ENCODE measurements at places on chromosomes 12 and 14. TPM values are rescaled to one million over a fixed set of nuclear protein-coding genes. Genes with fewer than 3 reads are reported as not detected.

The C1QL4 gene
- total RNA-seq, result under 0.01 TPM

The KLRG1 gene
- 0.68 TPM for total RNA-seq

The GNB3 gene
- 0.28 TPM for total RNA-seq

The KCNH3 gene
- total RNA-seq, result 0.09 TPM

The P2RX7 gene
- total RNA-seq, result 8.8 TPM

The CGRRF1 gene
- 13.2 TPM for total RNA-seq

The RAPGEF3 gene
- total RNA-seq, result 52.0 TPM

The HPD gene
- not detected for total RNA-seq

The SPRING1 gene
- 44.4 TPM for total RNA-seq

The WASHC3 gene
- 56.0 TPM for total RNA-seq

GRCh38 chr12:117466677-117467362, 105.4 kb upstream of the NOS1 start:
- no peak for DNase-seq

GRCh38 chr14:34347683-34348082, 114.4 kb downstream of the SPTSSA start:
- no peak for DNase-seq

DNA sequence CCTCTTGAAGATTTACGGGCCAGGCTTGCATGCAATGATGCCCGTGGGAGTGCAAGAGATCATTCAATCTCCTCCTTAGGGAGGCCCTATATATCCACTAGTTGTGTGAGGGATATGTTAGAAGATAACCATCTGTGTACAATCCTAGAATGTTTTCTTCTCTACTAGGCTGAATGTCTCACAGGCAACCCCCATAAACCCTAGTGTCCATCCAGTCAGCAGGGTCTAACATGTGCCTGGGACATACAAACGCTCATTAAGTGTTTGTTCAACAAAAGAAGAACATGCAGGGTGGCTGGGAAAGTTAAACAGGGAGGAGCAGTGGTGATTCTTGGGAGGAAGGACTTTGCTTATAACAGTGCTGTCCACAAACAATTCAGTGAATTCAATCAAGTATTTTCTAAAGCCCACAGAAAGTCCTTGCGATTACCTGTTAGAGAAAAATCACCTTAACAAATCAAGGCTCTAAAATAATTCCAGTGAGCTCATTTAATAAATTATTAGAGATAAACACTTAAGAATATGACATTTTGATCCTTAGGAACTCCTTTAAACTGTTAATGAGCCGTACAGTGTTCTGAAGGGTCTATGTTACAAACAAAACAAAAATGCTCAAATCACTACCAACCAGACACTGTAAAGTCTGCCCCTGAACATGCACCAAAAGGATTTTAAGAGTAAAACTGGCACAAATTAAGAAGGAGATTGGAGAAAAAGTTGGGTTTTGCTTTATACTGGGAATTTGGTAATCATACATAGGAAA, 96.6 kb upstream of the FERMT2 start:
- no peak for DNase-seq

- DNase-seq, result peak; percentile 60
Measured at GRCh38 chr12:5200278-5201087, 156.8 kb downstream of the KCNA5 start.

DNA sequence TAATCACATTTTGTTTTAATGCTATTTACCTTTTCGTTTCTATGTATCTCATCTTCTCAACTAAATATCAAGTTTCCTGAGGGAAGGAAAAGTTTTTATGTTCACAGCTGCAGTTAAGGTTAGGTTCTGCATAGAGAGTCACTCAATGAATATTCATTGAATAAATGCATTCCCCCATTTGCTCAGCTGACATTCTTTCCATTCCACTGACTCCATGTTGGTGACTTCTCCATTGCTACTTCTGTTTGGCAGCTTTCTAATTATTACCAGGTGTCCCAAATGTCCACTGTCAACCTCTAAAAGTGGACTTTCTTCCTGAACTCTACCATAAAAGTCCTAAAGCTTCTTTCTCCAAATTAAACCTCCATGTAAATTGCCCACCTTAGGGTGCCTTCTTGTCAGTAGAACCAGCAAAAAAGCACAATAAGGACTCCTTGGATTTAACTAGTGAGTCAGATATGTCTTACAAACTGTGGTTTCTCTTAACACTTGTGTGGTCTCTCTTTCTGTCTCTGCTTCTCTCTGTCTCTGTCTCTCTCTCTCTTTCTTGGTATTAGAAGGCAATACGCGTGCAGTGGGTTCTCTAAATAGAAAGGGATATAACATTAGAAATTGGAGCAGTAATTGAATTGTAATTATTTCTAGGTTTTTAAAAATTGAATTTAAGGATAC, 85.9 kb downstream of the TMEM117 start:
- no peak for DNase-seq

DNA sequence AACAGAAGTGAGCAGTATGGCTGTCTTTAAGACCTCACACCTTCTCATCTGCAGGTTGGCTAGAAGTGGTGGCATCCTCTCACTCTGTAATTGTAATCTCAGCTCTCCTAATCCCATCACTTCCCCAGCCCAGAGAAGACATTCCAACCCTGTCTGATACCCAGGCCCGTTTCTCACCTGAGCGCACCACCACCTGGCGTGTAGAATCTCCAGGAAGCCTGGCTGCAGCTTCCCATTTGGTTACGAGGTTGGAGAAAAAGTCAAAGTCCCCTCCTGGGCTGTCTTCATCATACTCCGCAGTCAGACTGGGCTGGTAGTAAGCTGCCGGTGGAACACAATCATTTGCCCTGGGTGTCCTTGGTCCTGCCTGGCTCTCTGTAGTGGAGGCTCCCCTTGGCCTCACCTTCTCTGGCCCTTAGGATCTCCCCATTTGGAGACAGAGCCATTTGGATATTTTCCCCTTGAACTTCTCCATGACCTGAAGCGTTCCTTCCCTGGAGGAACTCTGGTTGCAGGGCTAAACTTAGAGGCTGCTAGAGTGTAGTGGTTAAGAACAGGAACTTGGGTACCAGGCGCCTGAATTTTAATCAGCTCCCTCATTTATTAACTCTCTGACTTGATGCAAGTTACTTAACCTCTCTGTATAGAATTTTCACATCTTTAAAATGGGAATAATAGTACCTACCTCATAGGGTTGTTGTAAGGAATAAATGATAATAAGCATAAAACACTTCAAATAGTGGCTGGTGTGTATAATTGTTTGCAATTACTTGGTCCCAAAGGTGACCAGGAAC, 1.8 kb downstream of the SDR39U1 start:
- no peak for DNase-seq

- peak; percentile 27 for DNase-seq
Measured at GRCh38 chr14:90159146-90159545, 97.2 kb upstream of the PSMC1 start.

- DNase-seq, result no peak
Measured at GRCh38 chr14:95192311-95192710, 35.0 kb upstream of the DICER1 start.

DNA sequence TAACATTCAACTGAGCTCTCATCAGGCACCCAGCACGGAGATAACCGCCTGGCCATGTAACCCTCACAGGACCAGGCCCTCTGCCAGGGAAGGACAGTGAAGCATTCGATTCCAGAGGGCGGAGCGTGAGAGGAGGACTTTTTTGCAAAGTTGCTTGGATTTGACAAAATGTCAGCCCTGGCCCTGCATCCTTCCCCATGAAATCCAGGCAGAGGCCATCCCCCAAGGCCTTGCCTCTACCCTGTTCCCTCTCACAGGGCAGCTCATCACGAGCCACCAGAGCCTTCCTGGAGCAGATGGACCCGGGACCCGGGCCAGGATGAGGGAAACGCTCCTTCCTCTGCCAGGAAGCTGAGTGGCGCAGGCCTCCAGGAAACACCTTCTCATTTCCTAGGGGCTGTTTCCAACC, 17.0 kb downstream of the CAMKK2 start:
- peak; percentile 80 for DNase-seq

- DNase-seq, result no peak
Measured at GRCh38 chr14:59398841-59399240, 66.3 kb downstream of the GPR135 start.

GRCh38 chr14:101665478-101666078, 95.9 kb upstream of the PPP2R5C start:
- DNase-seq, result peak; percentile 57

- DNase-seq, result no peak
Measured at GRCh38 chr12:104263026-104263425, 40.5 kb upstream of the EID3 start.

GRCh38 chr12:64729909-64730587, 29.2 kb downstream of the GNS start:
- peak; percentile 31 for DNase-seq

DNA sequence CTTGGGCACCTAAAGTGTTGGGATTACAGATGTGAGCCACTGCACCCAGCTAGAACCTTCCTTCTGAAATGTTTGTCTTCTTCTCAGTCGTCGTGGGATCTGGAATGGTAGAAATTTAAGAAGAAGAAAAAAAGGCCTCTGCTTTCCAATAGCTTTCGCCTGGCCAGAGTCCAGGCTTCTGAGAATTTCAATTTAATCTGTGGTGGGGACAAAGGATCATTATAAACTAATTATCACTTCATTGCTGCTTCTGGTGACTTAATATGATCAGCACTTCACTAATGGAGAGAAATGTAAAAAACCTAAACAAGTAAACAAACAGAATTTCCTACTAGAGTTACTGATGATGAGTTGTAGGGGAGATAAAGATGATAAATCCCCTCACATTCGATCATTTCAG, 51.3 kb downstream of the CFAP251 start:
- DNase-seq, result no peak

GRCh38 chr14:93956514-93957332, 19.6 kb downstream of the ASB2 start:
- no peak for DNase-seq

- peak; percentile 14 for DNase-seq
Measured at GRCh38 chr14:77681196-77682157, 26.3 kb downstream of the ALKBH1 start.

- no peak for DNase-seq
Measured at GRCh38 chr12:67592228-67593011, 56.1 kb upstream of the DYRK2 start.
